Cerebellar nuclear complex (tissue), 1 donor: ENCODE measurements at places on chromosomes 11 and 22.

GRCh38 chr11:75916882-75917281 is 101.9 kb downstream of the UVRAG start:
- DNase-seq = no peak

- no peak for DNase-seq
Observed at GRCh38 chr11:1562469-1563148, 9.5 kb downstream of the DUSP8 start.

- DNase-seq = no peak
Observed at GRCh38 chr11:92306966-92307510, 82.4 kb downstream of the FAT3 start.

DNA sequence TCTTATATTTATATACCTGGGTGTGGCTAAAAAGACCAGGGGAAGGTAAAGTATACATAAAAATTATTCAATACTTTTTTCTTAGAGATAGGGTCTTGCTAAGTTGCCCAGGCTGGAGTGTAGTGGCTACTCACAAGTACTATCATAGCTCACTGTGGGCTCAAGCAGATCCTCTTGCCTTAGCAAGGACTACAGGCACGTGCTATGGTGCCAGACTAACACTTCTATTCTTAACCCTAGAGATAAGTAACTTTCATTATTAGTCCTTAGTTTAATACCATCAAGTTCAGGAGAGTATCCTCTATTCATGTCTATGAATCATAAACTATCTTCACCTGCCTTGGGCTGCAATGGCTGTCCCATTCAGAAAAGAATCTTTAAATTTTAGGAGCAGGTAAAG is 11.9 kb downstream of the FCHSD2 start:
- DNase-seq = no peak

DNA sequence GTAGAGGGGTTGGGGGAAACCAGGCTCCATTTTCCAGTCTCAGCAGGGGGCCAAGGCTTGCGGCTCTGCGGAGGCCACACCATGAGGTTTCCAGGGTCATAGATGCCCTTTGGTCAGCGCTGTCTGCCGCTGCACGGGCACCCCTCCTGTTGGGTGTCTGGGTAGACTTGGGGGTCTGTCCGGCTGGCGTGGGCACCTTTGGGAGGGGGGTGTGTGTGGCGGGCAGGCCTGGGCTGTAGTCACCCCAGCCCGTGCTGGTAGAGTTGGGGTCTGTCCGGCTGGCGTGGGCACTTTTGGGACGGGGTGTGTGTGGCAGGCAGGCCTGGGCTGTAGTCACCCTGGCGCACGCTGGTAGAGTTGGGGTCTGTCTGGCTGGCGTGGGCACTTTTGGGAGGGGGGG is 18.6 kb downstream of the LSP1 start:
- DNase-seq = no peak

DNA sequence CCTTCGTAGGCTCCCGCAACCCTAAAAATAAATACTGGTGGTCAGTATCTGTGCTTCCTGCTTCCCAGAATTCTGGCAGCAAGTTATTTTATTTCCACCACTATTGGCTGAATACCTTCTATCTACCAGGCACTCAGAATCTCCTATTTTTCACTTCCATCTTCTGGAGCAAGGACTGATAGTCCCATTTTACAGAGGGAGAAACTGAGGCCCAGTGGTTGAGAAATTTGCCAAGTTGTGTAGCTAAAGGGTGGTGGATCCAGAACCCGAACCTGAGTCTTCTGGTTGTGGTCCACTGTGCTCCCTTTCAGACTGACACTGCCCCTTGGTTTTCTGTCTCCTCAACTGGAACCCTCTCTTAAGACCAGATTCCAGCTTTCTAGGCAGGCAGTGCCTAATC is 31.6 kb downstream of the NECTIN1 start:
- DNase-seq = no peak

DNA sequence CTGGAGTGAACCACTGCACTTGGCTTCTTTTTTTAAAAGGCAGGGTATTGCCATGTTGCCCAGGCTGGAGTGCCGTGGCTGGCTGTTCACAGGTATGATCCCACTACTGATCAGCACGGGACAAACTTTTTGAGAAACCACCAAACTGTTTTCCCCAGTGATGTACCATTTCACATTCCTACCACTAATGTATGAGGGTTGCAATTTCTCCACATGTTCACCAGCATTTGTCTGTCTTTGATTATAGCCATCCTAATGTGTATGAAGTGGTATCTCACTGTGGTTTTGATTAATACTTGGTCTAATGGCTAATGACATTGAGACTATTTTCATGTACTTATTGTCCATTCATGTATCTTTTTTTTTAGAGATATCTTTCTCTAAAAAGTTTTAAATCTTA is 41.5 kb upstream of the EP300 start:
- DNase-seq = no peak

GRCh38 chr22:50102946-50103345 is 13.1 kb downstream of the MOV10L1 start:
- DNase-seq = no peak

- no peak for DNase-seq
Observed at GRCh38 chr11:207863-208180, 314 bp downstream of the RIC8A start.

GRCh38 chr11:21475276-21475675 is 717.6 kb upstream of the ANO5 start:
- no peak for DNase-seq

- DNase-seq = no peak
Observed at GRCh38 chr11:19218216-19218615, 16.4 kb upstream of the CSRP3 start.

- DNase-seq = no peak
Observed at GRCh38 chr11:73229896-73230875, 12.1 kb downstream of the P2RY2 start.

- DNase-seq = no peak
Observed at GRCh38 chr22:45612451-45612901, 59.2 kb upstream of the ATXN10 start.

DNA sequence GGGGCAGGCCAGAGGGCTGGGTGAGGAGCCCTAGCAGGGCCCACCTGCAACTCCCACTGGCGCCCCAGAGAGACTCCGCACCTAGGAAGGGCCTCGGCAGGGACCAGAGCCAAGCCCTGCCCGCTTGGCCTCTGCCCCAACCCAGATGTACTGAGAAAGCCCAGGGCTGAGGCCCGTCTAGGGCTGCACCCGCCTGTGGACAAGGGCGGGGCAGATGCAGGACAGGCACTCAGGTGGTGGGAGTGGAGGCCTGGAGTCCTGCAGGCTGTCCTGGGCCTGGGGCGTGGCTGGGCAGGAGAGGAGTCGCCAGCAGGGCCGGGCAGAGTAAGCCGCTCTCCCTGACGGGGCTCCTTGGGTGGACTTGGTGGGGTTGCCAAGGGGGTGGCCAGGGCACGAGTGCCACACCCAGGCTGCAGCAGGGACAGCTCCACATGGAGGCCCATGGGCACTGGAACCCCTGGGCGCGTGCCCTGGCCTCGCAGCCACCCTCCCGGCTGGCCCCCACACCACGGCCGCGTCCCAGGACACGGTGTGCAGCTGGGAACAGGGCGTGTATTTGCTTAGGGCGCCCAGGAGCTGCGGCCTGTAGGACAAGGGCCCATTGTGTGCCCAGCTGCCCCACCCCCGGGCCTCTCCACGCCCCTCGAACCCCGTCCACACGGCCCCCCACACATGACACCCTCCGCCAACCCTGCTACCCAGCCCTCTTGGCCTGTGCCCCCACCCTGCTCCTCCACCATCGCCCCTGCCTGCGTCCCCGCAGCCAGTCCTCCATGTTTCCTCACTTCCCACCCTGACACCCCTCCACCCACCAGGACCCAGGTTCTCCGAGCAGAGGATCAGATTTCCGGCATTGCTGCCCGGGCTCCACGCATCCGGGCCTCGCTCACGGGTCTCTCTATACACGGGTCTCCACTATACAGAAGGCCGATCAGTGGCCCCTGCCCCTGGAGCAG is 11.3 kb upstream of the PIM3 start:
- no peak for DNase-seq

GRCh38 chr11:64216879-64217278 is 9.1 kb downstream of the TRPT1 start:
- no peak for DNase-seq

DNA sequence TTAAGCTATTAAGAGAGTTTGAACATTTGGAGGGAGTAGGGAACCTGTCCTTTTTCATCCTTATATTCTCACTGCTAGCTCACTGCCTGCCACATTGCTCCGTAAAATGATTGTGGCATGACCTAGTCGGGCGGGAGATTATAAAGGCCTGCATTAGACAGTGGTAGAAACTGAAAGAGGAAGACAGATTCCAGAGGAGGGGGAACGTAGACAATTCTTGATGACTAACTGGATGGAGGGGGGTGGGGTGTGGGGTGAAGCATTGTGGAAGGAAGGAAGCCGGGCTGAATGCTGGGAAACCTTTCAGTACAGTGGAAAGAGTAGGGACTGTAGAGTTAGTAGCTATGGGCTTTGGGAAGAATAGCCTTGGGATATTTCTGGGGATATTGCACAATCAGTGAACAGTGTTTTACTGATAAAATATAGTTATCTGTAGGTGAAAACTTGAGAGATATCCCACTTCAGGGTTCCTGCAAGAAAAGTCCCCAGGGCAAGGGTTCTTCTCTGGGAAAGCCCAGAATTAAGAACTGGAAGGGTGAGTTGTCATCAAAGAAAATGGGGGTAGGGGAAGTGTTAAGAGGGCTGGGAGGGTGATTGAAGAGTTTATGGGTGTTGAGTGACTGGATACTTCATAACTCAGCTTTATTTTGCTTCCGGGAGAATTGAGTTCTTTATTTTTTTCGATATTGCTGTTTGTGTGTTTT is 2.1 kb downstream of the MED15 start:
- DNase-seq = no peak

DNA sequence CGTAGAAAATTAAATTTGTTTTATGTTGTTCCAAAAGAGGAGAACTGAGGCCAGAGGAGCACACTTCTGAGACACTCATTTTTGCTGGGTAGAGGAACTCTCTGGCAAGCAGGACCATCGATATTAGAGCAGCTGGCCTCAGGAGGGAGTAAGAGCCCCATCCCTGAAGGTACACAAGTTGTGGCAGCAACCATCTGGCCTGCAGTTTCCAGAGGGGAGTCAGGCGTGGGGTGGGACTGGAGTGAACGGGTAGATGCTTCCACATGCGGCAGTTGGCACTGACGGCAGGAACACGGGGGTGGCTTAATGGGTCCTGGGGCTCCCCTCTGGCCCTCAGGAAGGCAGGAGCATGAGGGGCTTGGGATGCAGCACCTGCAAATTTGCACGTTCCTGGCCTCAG is 13.2 kb upstream of the SSTR3 start:
- DNase-seq = no peak
